Brain (organoid and tissue), 16 donors: ENCODE measurements at places on chromosomes 2 and 18.

GRCh38 chr2:85326406-85327159, 1.2 kb downstream of the TGOLN2 start:
- no peak for DNase-seq

DNA sequence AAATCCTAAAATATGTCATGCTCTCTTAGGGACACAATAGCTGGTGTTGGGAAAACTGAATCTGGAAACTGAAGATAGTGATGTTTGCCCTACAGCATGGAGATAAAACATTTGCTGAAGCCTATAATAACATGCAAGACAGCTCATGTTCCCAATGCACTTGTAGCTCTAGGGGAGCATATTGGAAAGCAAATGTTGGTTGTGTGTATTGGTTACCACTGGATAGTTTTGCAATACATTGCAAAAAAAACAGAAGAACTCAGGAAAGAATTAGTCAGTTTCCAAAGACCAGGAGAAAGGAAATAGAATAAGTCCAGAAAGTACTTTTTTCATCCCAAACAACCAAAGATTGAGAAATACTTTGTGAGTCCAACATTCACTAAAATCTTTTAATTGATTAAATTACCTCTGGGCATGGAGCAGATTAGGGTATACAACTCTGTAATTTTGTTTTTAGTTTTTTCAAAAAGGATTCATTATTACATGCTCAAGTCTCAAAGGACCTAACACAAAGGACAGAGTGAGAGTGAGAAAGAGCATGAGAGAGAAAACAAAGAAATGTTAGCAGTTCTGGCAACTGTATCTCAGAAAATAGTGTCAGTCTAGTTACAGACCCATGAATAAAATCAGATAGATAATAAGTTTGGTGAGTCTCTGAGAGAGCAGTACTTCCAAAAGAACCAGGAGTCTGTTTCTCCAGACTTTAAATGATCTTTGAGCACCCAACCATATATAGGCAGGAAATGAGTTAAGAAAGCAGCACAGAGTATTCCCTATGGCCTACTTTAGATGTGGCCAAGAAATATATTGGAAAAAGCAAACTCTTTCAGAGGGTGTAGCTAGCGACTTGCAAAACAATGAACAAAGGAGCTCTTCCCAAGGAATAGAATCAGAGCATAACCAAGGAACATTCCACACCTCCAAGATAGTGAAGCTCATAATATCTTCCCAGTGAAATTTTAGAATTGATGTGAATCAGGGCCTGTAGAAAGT, 36.6 kb upstream of the COL3A1 start:
- no peak for DNase-seq

DNA sequence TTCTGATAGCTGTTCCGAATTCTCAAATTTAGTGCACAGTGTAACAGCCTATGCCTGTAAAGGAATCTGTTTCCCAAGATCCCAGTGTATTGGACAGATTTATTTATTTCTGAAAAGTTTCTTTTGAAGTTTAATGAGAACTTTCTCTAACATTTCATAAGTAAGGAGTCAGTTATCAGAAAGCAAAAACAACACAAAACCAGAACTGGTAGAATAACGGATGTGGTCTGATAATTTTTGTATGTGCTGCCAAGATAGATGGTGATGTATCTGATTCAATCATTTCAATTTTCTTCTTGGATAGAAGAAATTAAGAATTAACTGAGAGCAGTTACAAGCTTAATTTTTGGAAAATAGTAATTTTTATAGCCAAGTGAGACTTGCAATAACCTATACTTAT, 374.3 kb downstream of the SOCS6 start:
- no peak for DNase-seq

GRCh38 chr2:2740238-2740775, 409.2 kb upstream of the MYT1L start:
- DNase-seq = no peak

DNA sequence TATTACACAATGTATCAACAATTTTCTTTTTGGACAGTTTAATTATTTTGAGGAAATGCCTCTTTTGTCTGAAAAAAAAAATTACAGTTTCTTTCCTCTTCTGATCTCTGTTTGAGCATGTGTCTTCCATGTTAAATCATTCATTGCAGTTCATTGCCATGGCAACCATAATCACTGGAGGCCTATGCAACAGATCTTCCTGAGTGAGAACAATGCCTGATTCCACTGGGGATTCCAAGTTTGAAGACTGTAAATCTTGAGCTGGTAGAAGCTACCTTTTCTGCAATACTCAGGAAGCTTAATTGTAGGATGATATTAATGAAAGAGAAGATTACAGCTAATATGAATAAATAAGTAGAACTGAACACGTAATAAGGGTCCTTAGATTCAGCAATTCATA, 721.4 kb upstream of the CNTNAP5 start:
- DNase-seq = peak; percentile 86

DNA sequence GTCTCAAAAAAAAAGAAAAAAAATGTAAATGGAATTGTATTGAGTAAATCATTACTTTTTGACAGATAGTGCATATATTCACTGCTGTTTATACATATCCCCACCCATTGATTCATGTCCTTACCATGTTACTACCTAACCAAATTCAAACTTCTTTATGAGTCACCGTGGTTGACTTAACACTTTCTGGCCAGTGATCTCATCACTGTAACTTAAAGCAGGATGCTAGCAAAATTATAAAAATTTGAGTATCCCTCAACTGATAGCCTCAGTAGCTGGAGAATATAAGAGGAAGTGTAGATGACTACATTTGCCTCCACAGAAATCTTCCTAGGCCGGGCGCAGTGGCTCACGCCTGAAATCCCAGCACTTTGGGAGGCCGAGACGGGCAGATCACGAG, 13.4 kb downstream of the CNOT9 start:
- no peak for DNase-seq
